ENCODE measurements at places on chromosomes 4 and X.

- DNase-seq: no peak
These were observed 182.2 kb upstream of the STK26 start for GRCh38 chrX:131840799-131841495.

- no peak for DNase-seq
These were observed 250.7 kb downstream of the NAP1L3 start for GRCh38 chrX:93422693-93423092.

DNA sequence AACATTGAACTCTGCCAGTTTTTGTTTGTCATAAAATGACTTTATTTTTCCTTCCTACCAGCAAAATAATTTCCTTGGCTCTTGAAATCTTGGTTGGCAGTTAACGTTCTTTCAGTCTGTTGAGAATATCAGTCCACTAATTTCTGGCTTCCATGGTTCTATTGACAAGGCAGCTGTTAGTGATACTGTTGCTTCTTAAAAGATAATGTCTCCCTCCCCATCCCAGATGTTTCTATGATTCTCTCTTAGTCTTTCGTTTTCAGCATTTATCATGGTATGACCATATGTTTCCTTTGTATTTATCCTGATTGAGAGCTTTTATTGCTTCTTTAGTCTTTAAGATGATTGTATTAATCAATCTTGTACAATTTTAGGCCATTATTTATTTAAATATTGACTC, 81.1 kb upstream of the STK26 start:
- no peak for DNase-seq

- DNase-seq: no peak
These were observed 77.9 kb downstream of the EFHC2 start for GRCh38 chrX:44265559-44265958.

- no peak for DNase-seq
These were observed 739.4 kb upstream of the TENM3 start for GRCh38 chr4:181503687-181504390.

Data from naive B cell (primary cell).